HTR-8/SVneo (cell line): ENCODE measurements at places on chromosomes 1 and 21.

DNA sequence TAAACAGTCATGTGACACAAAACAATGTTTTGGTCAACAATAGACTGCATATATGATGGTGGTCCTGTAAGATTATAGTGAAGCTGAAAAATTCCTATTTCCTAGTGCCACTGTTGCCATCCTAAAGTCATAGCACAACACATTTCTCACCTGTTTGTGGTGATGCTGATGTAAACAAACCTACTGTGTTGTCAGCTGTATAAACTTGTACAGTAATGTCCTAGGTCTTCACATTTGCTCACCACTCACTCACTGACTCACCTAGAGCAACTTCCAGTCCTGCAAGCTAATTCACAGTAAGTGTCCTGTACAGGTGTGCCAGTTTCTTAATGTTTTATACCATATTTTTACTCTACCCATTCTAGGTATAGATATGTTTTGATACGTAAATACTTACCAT, 326.1 kb upstream of the USP24 start:
- DNase-seq = no peak

DNA sequence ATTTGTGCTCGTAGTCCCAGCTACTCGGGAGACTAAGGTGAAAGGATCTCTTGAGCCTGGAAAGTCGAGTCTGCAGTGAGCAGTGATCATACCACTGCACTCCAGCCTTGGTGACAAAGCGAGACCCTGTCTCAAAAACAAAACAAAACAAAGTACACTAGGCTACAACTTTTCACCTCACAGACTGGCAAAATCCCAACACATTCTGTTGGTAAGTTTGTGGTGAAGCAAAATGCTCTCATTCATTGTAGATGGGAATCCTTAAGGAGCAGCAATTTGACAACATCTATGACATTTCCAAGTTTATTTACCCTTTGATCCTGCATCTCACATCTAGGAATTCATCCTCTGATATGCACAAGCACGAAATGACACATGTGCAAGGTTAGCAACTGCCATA, 20.2 kb upstream of the SLC1A7 start:
- no peak for DNase-seq

- no peak for DNase-seq
These were observed 76.5 kb upstream of the SDC3 start for GRCh38 chr1:30984991-30985503.

- DNase-seq = no peak
These were observed 11.6 kb downstream of the CD55 start for GRCh38 chr1:207333009-207333600.

GRCh38 chr21:25682382-25682781, 43.3 kb downstream of the JAM2 start:
- DNase-seq = no peak

GRCh38 chr1:160953030-160953429, 1.6 kb downstream of the ITLN2 start:
- no peak for DNase-seq

DNA sequence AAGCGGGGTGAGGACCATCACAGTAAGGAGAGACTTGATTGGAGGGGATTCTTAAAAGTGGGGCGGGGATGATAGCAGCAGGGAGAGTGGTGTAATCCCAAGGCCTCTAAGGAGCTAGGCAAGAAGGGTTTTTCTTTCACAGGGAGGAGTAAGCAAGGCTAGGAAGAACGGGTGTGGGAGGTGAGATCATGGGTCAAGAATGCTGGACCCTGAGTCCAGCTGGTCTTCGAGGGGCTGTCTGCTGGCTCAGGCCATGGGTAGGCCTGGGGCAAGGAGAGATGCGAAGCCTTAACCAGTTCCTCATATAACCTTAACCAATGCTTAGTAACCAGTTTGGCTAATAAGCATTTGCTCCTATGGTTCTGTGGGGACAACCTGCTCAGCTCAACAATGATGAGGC, 599.1 kb downstream of the NPHP4 start:
- no peak for DNase-seq

- no peak for DNase-seq
These were observed 126.6 kb upstream of the COA6 start for GRCh38 chr1:234246638-234247116.

- DNase-seq = no peak
These were observed 17.4 kb downstream of the TIAM1 start for GRCh38 chr21:31326522-31327242.

DNA sequence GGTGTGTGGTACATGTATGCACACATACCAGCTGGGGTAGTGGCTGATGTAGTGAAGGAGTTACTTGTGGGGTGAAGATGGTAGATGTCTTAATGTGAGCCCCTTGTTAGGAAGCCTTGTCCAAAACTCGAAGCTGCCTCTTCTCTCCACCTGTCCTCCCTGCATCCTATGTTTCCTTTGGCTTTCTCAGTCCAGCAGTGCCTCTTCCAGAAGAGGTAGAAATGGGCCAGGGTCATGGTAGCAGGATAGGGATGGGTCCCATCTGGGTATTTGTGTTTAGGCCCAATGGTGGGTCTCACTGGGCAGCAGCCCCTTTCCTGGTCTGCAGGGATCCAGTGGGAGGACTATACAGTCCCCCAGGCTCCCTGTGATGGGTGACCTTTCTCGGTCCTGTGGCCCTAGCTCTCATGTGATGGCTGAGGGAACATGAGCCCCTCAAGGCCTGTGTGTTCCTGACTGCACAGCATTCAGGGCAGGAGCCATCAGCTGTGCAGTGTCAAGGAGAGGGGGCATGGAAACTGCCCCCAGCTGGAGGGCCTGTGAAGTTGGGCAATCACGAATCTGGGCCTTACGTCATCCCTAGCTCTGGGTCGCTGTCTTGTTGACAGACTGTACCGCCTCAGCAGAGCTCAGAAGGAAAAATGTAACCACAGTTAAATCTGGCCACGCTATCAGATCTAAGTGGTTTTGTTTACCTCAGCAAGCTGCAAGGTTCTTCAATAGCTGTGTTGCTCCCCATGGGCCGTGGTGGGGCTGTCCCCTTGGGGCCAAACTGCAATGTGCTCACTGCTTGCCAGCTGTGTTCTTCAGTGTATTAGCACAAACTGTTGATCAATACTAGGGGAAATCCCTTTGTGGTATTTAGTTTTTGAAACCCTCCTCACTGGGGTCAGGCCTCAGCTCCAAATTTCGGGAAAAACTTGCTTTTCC, 82.7 kb downstream of the NOS1AP start:
- no peak for DNase-seq

DNA sequence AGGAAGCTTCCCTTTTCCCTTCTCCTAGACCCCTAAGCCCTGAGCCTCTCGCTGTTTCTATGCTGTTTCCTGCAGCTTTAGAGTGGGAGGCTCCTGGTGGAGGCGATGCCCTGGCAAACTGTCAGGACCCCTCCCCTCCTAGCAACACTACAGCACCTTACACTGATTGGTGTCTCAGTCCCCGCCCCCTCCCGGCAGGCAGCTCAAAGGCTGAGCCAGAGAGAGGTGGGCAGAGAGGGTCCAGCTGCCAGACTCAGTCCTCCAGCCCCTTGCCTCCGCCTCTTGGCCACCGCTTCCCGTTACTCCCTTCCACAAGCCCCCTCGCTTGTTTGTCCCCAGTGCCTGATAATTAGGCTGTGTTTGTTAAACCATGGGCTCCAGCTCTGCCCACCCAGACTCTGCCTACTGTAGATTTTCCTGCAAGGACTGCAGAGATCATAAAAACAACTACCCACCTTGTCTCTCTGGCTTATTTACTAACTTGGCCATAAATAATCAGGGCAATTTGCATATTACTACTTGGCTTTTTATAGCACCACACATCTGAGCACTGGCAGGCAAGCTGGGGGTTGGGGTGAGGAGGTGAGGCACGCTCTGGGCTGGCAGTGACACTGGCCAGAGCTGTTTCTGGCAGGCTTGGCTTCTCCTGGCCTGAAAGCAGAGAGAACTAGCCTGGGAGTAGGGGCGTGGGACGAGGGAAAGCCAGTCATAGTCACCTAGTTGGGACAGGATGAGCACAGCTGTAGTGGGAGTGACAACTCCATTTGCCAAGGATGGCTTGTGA, 107.5 kb downstream of the CSMD2 start:
- no peak for DNase-seq
